ENCODE measurements at places on chromosomes 2 and 18.

DNA sequence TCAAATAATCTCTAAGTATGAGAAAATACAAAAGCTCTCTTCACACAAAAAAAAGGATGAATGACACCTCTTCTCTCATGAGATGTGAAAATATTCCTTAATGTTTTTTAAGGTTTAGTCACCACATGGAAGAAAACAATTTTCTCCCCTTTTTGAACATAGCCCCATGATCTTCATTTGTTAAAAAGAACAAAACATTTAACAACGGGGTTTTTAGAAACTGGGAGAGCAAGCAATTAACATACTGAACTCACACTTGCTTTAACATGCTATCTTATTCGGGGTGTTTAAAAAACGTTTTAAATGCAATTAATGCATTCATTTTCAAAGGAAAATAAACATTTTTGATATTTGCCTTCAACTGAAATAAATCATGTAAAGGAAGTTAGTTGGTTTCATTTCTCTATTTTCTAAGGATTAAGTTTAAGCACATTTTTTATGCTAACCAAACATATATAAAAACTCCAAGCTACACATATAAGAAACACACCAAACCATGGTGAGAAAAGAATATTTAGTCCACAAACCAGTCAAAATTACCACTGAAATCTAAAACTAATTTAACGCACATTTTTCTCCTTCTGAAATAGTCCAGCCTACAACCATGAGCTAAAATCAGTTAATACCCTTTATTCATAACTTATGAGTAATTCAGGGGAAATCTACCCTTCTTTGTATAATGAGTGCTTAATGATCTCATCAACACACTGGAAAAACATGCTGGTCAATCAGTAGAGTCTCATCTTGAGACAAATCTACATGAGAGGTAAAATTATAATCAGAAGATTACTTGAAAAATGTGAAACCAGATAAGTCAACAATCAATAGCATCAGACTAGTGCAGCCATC is 8.2 kb downstream of the FBXO11 start:
- DNase-seq = no peak

GRCh38 chr2:181764095-181764963 is 84.0 kb upstream of the NEUROD1 start:
- DNase-seq = no peak

- no peak for DNase-seq
Observed at GRCh38 chr18:42773870-42774269, 341.6 kb downstream of the RIT2 start.

- DNase-seq = no peak
Observed at GRCh38 chr18:33212363-33212762, 228.2 kb downstream of the CCDC178 start.

- DNase-seq = no peak
Observed at GRCh38 chr2:223930103-223930976, 14.8 kb downstream of the WDFY1 start.

All from AG20443 (cell line).